ENCODE measurements at places on chromosomes 4 and X.

GRCh38 chrX:78139160-78140123, at the start of gene TAF9B:
TSS of gene TAF9B (minus strand) at chrX:78139650. CDS start at chrX:78139611, 39 bp downstream.
- DNase-seq: peak; percentile 94

GRCh38 chrX:135509885-135510284, 10.6 kb upstream of the INTS6L start:
- no peak for DNase-seq

DNA sequence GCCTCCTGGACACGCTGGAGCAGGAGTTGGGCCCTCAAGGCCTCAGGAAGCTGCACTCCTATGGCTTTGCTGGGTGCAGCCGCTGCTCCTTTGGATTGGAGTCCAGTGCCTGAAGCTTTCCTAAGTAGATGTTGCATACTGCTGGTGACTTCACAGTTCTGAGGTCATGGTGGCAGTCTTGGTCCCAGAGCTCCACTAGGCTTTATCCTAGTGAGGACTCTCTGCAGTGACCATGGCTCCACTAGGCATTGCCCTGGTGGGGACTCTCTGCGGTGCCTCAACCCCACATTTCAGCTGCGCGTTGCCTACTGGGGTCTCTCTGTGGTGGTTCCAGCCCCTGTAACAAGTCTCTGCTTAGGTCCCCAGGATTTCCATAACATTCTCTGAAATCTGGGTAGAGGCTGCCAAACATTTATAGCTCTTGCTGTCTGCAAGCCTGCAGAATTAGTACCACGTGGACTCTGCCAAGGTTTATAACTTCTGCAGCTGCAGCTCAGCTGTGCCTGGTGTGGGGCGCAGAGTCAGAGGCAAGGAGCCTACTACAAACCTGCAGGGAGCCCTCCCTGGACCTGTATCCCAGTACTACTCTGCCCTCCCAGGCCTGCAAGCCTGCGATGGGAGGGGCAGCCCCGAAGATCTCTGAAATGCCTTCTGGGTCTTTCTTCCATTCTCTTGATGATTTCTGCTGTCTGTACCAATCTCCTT, 46.0 kb upstream of the NFKB1 start:
- no peak for DNase-seq

GRCh38 chr4:78476108-78476704, 75.4 kb upstream of the ANXA3 start:
- DNase-seq: no peak

GRCh38 chr4:154960476-154960875, 179.4 kb downstream of the RBM46 start:
- DNase-seq: no peak

GRCh38 chrX:10450959-10451355, 169.4 kb downstream of the MID1 start:
- no peak for DNase-seq

DNA sequence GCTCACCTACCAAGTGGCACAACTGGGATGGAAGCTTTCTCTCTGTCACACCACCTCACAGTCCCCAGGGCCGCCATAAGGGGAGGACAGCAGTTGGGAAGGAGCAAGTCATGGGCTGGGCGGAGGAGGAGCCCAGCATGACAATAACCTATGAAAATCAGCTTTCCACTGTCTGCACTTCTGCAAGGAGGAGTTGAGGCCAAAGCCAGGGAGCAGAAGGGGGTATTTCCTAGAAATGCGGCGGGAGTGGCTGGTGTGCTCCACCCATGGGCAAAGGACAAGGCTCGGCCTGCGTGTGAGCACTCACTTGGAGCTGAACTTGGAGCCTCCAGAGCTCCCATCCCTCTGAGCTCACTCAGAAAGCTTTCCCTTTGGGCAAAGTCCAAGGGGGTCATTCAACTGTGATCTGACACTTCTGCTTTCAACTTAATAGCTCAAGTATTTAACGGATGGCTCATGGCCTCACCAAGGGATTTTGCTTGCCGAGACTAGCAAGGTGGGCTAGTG, 18.5 kb downstream of the APLN start:
- DNase-seq: no peak

GRCh38 chrX:149471397-149471796, 33.7 kb downstream of the IDS start:
- no peak for DNase-seq

- DNase-seq: no peak
These were observed 2.6 kb upstream of the GIMD1 start for GRCh38 chr4:106371161-106371560.

- DNase-seq: no peak
These were observed 9.5 kb upstream of the ANKRD50 start for GRCh38 chr4:124722071-124722470.

GRCh38 chr4:56123547-56123946, 174.8 kb downstream of the CEP135 start:
- no peak for DNase-seq

GRCh38 chrX:56026815-56027214, 205.3 kb upstream of the KLF8 start:
- no peak for DNase-seq

- no peak for DNase-seq
These were observed 259.2 kb downstream of the GPC3 start for GRCh38 chrX:133726211-133726630.

- DNase-seq: no peak
These were observed 211.5 kb downstream of the DHX15 start for GRCh38 chr4:24372881-24373280.

GRCh38 chr4:181323061-181323460, 920.1 kb upstream of the TENM3 start:
- DNase-seq: no peak

DNA sequence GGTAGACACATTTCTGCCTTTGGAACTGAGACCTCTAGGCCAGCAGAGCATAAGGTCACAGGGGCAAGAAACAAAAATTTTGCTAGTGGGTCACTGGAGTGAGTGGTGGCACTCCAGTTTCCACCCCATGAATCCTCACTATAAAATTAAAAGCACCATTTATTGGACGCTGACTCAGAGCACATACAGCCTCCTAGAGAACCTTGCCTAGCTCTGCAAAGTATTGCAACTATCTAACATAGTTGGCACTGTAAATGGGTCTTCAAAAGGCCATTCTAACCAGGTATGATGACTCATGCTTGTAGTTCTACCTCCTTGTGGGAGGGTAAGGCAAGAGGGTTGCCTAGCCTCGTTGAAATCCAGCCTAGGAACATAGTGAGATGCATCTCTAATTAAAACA, 25.1 kb downstream of the RRAGB start:
- no peak for DNase-seq

GRCh38 chr4:147816382-147817254, 84.7 kb downstream of the ARHGAP10 start:
- DNase-seq: no peak

GRCh38 chrX:19958552-19959486, 32.0 kb downstream of the BCLAF3 start:
- DNase-seq: no peak

DNA sequence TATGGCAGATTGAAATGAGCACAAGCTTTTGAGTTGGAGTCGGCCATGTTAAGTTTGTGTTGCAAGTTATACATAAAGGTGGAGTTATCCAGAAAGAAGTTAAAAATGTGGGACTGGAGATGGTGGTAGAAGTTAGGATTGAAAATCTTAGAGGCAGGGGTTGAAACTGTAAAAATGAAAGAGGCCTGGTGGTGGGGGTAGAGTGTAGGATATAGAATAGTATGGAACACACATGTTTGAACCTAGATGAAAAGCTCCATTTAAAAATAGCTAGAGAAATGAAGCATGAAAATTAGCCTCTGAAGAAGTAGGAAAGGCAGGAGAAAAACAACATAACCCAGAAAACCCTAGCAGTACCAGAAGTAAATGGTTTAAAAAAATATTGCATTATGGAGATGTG, 131.8 kb upstream of the ENPEP start:
- no peak for DNase-seq

DNA sequence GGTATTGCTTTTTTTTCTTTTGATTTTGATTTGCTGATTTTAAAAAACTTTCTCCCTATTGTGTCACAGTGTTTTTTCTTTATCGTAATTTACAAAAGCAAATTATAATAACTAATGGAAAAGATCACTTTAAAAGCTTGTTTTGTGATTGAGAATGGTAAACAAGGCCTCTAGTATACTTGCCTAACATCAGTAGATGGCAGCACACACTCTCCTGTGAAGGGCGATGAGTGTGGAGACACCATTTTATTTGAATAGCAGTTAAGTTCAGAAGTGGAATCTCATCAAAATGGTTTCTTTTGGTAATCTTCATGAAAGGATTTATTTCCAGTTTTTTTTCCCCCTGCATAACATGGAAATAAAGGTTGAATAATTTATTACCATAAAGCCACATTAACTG, 72.3 kb downstream of the PAK3 start:
- DNase-seq: no peak

- DNase-seq: no peak
These were observed 153.3 kb downstream of the LDB2 start for GRCh38 chr4:16745009-16745635.

DNA sequence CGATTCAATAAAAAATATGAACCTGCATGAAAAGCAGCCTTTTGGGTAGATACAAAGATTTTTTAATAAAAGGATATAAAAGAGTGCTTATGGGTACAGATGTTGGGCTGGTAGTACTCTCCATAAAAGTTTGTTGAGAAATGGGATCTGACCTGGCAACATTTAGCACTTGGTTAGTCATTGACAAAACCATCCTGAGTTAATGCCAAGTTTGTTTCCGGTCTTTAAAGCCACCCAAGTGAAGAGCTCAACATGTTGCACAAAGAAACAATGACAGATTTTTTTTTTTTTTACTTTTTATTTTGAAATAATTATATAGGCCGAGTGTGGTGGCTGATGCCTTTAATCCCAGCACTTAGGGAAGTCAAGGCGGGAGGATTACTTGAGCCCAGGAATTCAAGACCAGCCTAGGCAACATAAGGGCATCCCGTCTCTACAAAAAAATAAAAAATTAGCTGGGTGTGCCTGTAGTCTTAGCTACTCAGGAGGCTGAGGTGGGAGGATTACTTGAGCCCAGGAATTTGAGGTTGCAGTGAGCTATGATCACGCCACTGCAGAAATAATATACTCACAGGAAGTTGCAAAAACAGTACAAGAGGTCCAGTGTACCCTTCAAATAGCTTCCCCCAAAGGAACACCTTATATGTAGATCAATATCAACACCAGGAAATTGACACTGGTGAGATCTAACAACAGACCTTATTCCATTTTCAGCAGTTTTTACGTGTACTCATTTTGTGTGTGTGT, 16.6 kb downstream of the CHST7 start:
- DNase-seq: no peak

DNA sequence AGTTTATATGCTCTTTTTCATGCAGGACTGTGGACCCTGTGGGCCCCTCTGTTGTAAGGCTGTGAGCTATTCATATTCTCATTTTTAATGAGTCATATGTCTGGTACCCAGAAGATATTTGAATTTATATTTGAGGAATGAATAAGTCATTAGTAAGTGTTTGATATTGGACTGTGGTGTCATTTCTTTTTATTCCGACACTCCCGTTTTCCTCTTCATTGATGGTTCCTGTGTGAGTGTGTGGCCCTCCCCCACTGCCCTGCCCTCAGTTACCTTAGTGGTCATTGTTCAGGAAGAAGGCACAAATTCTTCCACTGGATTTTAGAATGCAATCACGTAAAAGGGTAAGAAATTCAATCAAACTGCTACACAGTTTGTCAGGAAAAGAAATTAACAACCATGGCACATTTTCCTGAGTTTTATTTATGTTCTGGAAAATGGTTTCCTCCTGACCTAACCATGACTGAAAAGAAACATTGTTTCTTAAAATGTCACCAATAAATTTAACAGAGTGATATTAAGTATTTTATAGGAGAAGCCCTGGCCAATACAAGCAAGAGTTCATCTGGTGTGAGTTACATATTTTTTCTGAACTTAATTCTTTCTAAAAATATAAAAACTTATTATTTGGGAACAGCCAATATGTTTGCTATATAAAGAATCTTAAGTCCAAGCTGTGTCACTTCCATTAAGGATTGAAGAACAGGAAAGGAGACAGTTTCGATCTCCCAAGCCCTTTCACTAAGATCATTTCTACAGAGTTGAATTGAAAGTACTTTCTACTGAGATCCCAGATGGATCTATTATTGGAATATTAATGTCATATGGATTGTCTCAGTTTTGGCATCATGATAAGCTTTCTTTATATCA, 370.5 kb upstream of the ANXA10 start:
- DNase-seq: no peak

DNA sequence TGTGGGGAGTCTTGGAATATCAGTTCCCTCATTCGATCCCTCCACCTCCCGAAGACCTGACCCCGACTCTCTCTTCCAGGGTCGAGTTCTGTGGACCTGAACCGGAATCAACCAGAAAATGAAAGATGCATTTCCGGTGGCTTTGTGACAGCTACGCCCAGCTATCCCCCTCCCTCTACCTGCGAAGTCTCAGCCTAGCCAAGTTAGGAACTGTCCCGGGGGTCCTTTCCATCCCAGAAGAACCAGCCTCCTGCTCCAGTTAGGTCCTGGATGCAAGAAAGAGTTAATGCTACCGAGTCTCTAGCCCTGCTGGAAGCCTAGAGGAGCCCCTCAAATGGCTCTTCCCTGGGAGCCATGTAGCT, 13.4 kb upstream of the ETDC start:
- no peak for DNase-seq

GRCh38 chr4:118032691-118033090, 1.6 kb upstream of the NDST3 start:
- no peak for DNase-seq

DNA sequence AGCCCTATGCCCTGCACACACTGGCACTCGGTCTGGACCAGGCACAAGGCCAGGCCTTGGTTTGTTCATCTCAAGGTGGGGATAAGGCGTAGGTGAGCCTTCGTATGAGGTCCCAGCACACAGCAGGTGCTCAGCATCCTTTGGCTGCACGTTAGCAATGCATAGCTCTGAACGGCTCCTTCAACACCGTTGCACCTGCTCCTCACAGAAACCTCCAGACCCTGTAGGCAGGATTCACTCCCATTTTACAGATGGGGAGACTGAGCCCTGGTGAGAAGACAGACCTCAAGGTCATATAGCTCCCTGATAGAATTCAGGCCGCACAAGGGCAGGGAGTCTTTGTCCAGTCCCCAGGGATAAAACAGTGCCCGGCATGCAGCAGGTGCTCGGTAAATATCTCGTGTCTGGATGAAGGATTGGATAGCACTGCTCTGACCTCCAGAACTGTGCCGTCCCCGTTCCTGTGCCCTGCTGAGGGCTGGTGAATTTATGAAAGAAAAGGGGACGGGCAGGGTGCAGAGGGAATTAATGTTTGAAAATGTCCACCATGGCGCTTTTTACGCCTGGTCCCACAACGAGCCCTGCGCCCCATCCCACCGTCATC, 2.4 kb downstream of the PPP2R2C start:
- DNase-seq: no peak

- DNase-seq: no peak
These were observed 40.4 kb upstream of the HMX1 start for GRCh38 chr4:8912089-8912455.

DNA sequence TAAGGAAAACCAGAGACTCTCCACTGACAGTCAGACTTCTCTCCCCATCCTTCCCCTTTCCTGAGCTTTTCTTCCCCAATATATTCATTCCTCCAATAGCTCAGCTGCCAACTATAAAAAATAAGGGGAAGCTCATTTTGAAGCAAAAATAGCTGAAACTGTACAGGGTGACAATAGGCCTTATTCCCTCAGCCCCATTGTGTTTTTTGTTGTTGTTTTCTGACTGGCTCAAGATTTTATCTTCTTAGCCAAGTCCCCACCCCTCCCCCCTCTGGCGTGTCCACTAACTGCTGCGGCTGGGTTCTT, 26.2 kb downstream of the PRPS1 start:
- DNase-seq: no peak

Measured in upper lobe of left lung (tissue), 6 donors.